ENCODE measurements at places on chromosomes 13 and 19.
A peak's percentile ranks its signal among the peaks of the same experiment; 100 is the strongest.

- no peak for DNase-seq
These were observed 7.5 kb downstream of the DYRK1B start for GRCh38 chr19:39826311-39826945.

DNA sequence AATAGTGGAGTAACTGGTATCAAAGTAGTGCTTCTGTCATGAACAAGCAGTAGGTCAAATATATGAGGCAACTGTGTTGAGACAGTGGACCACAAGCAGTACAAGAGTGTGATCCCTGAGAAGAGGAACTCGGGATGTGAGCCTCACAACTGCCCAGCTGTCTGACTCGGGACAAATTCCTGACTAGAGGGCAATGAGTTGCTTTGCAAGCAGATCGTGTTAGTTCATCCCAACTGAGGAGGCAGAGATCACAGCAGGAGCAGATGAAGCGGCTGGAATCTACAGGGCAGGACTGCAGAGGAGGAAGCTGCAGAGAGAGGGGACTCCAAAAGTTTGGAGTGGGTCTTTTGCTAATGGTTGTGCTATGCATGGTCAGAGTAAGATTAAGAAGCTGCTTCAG lies 741.1 kb downstream of the DIAPH3 start:
- no peak for DNase-seq

DNA sequence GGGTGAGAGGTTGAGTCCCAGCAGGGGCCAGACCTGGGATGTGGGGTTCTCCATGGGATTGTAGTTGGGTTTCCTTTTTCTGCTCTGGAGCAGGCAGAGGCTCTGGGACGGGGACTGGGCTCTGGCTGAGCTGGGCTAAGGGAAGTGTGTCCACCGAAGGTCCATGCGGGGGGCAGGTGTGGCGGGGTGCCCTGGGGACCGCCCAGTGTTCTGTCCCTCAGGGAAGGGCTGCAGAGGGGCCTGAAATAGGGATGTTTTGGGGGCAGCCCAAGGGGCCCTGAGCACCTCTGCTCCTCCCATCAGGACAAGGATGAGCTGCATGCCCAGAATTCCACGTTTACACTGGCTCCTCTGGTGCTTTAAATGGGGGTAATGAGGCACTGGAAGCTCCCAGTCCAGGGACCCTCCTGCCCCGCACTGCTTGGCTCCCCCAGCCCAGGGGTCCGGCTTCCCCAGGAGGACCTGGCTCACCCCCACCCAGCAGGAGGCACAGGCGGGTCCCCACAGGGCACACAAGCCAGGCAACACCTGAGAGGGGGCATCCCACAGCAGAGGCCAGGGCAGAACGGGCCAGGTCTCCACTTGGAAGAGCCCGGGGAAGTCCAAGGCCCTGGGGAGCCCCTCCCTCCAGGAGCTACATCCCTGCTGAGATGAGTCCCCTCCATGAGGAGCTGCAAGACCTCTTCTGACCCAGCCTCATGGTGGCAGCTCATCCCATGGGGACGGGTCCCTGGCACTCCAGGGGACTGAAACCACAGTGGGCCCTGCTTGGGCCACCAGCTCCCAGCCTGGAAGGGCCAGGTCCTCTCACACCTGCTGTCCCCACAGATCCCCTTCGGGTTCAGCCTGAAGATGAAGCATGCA lies 14.7 kb upstream of the ZNF14 start:
- DNase-seq = no peak

DNA sequence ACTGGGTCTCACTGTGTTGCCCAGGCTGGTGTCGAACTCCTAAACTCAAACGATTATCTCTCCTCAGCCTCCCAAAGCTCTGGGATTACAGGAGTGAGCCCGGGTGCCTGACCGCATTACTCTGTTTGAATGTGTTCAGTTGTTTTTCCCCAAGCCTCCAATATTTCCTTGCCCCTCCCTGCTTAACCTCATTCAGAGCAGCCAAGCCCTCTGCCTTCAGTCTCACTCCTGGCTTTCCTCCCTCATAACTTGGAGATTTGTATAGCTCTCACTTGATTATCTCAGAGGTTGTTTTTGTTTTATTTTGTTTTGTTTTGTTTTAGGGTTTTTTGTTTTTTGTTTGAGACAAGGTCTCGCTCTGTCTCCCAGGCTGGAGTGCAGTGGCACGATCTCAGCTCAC lies 11.4 kb downstream of the EPHX3 start:
- DNase-seq = no peak

- DNase-seq = no peak
These were observed 3.0 kb upstream of the UPF1 start for GRCh38 chr19:18828786-18829185.

DNA sequence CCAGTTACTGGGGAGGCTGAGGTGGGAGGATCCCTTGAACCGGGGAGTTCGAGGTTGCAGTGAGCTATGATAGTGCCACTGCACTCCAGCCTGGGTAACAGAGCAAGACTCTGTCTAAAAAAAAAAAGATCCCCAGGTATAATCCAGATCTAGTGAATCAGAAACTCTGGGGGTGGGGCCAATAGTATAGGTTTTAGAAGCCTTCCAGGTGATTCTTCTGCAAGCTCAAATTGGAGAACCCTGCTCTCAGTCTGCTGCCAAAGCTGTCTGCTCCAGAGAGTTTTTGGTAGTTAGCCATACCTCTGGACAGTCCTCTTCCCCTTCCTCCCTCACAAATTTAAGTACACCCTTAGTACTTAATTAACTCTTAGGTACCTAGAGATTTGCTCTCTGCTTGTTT lies 28.0 kb downstream of the SERP2 start:
- no peak for DNase-seq

GRCh38 chr13:77729502-77730221 lies 32.2 kb downstream of the SLAIN1 start:
- DNase-seq = peak; percentile 29

- no peak for DNase-seq
These were observed 10.6 kb upstream of the ZNF460 start for GRCh38 chr19:57269515-57270250.

GRCh38 chr13:97141564-97142005 lies 80.5 kb upstream of the MBNL2 start:
- no peak for DNase-seq

DNA sequence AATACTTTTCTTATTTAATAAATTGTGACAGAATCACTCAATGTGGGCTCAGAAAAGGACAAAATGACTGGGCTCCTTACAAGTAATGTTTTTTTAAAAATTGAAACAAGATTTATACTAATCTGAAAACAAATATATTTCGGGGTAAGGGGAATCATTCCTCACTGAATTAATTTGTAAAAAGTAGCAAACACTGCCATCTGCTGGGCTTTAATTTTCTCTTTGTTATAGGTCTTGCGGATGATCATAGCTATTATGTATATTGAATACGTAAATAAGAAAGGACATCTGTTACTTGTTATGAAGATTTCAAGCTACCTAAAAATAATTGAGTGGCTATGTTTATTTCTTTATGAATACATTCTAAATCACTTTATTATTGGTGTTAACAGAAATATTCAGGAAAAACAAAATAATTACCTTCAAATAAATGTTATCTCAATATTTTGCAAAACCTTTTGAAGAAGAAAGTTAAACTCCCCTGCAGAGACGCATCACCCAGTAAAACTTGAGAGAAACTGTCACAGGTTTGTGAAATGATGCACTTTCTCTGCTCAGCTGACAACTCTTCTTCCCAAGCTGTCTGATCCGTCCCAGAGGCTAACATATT lies 17.8 kb upstream of the ENOX1 start:
- DNase-seq = peak; percentile 65

DNA sequence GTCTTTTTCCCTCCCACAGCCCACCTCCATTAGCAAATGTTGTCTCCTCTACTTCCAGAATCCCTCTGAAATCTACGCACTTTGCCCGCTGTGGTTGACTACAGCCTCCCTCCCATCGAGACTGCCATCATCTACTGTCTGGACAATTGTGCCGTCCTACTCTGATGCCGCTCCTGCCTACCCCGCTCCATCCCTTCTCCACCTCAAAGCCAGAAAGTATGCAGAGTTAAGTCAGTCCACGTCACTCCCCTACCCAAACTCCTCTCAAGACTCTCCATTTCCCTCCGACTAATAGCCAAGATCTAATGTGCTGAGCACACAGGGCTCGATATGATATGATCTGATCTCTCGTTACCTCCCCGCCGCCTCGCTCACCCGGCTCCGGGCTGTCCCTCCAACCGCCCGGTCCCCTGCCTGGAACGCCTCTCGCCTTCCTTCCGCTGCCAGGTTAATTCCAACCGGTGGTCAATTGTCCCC lies 556 bp downstream of the CACTIN start:
- no peak for DNase-seq
